ENCODE measurements at places on chromosomes 5 and 9.

DNA sequence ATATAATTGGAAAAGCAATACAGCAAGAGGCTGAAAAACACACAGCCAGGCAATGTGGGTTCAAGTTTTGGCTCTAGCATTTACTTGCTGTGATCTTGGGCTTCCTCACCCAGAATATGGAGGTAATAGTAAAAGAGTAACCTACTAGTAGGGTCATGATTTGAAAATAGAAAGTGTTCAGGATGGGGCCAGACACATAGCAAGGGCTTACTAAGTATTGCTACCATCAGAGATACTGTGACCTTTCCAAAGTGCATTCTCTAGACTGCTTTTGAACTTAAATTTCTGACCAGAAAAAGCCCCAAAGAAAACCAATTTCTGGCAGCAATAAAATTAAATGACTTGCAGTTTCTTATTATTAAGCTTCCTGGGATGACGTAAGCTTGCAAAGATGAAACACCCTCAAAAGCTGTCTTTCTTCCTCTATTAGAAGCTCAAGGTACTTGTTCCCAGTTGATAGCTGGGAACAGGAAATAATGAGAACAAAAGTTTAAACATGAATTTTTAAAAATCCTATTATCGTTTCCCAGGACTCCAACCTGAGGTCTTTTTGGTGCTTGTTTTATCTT is 20.3 kb downstream of the SLC45A2 start:
- DNase-seq, result no peak

- no peak for DNase-seq
These were observed 29.7 kb downstream of the GRIA1 start for GRCh38 chr5:153520137-153520536.

- no peak for DNase-seq
These were observed 33.8 kb downstream of the SLC46A2 start for GRCh38 chr9:112856843-112857242.

DNA sequence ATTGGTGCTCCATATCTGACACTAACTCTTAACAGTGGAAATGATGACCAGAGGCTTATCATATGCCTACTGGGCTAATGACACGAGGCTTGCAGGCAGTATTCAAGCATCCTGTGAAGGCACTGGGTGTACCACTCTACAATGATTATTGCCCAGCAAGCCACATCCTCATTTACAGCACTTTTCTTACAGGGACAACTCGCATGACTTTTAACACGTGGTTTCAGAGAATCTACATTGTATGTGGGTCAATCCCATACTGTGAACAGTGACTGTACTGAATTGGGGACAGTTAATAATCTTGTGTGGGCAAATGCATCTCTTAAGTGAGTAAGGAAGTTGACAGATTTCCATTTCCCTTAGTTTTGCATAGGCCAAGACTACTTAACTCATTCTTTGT is 260.0 kb downstream of the TRPM3 start:
- DNase-seq, result no peak

DNA sequence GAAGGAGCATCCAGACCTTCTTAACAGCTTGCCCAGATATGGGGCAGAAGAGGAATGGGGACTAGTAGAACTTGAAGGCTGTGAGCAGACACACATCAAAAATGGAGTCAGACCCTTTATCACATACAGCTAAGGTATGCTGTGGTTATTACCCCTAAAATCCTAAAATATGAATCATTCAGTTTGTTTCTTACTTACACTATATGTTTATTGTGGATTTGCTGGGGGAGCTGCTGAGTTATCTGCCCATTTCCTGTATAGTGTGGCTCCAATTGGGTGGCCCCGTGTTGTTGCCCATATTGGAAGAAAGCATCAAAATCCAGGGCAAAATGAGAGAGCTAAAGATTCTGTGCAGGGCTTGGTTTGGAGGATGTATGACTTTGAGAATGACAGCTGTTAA is 56.9 kb downstream of the AP3S1 start:
- DNase-seq, result no peak

DNA sequence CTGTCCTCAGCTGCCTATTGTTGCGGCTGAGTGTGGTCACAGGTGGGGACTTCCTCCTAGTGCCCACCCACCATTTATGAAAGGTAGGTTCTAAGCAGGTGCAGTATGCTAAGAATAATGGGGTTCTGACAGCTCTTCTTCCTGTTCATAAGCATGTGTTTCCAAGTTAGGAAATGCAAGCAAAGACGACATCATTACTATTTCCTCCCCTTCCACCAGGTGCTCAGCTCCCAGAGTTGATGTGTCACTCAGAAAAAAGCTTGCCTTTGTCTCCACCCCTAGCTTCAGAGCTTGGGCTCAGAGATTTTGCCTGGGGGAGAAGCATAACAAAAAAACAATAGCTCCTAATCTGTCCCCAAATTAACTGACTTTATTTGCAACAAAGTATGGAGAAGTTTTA is 1076.7 kb downstream of the NR2F1-AS1 start:
- no peak for DNase-seq

- no peak for DNase-seq
These were observed 8.3 kb upstream of the ADRA1B start for GRCh38 chr5:159907689-159908590.

DNA sequence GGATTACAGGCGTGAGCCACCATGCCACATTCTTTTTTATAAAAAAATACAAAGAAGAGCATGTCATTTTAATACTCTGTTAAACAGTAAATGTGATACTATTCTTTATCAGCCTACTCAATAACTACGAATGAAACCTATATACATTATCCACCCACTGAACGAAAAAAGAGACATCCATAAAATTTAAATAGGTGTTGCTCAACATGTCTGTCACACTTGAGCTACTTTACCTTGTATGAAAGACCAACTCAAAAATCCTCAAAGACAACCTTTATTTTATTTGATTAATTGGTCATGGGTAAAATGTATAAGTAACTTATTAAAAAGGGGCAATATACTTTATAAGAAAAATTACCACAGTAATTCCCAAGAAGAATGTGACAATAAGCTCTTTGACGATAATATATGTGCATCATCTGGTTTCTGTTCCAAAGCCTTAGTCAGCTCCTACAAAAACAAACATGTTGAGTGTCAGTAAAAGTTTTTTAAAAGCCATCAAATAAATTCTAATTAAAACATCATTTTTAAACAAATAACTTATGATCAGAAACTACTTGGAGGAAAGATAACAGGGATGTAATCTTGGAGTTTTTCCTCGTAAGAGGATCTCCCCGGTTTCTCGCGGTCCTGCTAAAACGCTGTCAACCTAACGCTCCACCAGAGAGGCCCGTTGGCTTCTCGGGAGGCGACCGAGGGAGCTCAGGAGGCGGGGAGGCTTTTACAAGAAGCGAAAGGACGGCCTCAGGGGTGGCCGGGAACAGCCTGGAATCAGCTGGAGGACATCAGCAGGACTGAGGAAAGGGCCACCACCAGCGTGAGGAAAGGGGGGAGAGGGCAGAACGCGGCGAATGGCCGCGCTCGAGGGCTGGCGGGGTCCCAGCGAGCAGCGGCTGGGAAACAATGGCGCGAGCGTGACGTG is 13.5 kb upstream of the ANKRD18B start:
- DNase-seq, result peak; percentile 84
